ENCODE measurements at places on chromosomes 7 and 10.

DNA sequence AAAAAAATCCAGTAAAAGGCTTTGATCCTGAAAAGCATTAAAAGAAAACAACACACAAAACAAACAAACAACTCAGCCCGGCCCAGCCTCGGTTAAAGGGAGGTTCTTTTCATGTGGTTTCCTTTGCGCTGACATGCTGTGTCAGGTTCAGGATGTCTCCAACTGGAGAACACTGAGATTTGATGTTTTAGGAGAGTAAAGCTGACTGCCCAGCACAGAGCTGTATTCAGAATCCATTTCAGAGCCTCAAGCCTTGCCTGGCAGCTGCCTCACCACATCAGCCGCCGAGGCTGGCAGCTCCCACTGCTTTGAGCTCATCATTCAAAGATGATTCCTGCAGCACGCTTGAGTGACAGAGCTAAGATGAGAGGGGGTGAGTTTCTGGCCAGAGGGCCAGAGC is 205.8 kb upstream of the LYZL1 start:
- no peak for DNase-seq

DNA sequence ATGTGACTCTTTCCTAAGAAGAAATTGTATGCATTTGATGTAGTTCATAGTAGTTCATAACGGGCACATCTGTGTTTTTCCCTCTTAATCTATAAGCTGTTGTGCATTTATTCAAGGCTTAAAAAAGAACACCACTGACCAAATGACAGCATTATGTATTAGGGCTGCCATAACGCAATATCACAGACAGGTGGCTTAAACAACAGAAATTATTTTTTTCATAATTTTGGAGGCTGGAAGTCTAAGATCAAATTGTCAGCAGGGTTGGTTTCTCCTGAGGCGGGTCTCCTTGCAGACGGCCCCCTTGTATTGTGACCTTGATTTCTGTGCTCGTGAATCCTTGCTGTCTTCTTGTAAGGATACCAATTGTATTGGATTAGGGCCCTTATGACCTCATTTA is 627 bp upstream of the SSMEM1 start:
- no peak for DNase-seq

DNA sequence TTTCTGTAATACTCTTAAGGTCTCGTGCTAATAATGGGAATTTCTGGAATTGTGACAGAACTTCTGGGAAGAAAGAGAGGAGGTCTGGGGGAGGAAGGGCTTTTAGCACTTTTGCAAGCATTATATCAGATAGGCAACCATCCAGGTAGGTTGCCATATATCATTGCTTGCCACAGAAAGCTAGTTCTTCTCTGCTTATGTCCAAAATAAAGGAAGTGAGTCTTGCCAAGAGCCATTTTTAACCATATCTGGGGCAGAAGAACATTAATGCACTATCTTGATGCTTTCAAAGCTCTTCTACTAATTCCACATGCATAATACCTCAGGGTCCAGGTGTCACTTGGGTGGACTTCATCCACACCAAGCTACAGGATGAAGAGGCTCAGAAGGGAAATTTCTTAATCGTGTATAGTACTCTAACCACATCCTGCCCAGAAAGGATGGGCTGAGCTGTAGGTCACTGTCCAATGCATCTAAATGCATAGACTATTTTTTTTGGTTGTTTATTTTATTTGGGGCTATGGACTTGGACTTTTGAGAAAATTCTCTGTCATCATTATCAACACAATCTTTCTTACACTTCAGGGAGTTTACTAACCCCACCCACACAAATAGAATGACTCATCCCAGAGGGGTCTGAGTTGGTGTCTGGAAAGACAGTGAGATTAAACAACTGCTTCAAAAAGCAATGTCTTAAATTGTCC is 68.9 kb upstream of the ADO start:
- DNase-seq, result no peak

GRCh38 chr7:44217223-44217714 is 16.5 kb downstream of the YKT6 start:
- no peak for DNase-seq
